ENCODE measurements at places on chromosomes 11 and 22.

GRCh38 chr11:60528934-60529333 is 13.7 kb downstream of the MS4A13 start:
- no peak for DNase-seq

DNA sequence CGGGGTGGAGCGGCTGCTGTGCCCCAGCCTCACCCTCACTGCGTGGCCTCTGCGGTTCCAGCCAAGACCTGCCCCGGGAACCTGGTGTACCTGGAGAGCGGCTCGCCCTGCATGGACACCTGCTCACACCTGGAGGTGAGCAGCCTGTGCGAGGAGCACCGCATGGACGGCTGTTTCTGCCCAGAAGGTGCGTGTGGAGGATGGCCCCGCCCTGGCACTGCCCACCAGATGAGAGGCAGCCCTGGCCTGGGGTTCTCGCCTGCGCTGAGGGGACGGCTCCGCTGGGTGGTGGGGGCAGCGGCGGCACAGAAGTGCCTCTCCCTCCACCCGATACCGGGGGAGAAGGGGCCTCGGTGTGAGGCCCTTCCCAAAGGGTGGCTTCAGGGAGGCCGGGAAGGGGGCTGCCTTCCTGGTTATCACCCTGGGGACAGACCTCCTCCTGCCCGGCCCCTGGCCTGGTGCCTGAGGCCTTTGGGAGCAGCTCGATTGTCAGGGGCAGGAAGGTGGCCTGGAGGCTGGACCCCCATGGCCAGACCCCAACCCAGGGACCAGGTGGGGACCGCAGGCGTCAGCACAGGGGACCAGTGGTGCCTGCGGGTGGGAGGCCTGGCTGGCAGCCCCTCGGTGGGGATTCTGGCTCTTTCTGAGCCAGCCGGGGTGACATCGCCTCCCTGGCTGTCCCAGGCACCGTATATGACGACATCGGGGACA is 7.1 kb downstream of the MUC2 start:
- no peak for DNase-seq

DNA sequence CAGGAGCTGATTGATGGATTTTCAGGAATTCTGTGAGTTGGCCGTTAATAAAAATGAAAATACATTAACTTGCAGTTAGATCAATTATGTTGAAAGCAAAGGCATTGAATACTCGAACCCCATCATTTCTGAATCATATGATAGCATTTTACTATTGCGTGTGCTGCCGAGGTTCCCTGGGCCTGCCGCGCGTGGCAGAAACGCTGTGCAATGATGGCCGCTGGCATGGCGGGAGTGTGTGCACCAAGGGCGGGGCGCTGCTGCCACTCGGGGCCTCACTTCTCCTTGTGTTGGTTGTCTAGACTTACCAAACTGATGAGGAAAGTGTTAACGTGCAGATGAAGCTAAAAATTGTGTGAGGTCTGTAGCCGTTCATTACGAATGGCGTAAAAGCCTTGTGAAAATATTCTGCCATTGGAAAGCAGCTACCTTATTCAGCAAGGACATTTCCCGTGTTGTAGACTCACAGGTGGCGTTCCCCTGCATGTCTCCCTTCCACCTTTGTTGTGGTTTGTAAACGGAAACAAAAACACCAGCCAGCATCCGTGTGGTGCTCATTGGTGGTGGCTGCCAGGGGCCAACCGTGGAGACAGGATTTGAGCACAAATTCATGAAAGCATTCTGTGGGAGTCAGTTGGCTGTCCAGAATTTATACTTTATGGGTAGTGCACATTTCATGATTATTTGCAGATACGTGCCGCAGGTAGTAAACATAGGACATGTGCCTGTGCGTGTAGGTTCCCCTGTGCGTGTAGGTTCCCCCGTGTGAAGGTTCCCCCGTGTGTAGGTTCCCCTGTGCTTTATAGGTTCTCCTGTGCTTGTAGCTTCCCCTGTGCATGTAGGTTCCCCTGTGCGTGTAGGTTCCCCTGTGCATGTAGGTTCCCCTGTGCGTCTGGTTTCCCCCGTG is 5.9 kb upstream of the GRAMD4 start:
- no peak for DNase-seq

GRCh38 chr11:128291007-128291406 is 296.4 kb downstream of the ETS1 start:
- DNase-seq: no peak

DNA sequence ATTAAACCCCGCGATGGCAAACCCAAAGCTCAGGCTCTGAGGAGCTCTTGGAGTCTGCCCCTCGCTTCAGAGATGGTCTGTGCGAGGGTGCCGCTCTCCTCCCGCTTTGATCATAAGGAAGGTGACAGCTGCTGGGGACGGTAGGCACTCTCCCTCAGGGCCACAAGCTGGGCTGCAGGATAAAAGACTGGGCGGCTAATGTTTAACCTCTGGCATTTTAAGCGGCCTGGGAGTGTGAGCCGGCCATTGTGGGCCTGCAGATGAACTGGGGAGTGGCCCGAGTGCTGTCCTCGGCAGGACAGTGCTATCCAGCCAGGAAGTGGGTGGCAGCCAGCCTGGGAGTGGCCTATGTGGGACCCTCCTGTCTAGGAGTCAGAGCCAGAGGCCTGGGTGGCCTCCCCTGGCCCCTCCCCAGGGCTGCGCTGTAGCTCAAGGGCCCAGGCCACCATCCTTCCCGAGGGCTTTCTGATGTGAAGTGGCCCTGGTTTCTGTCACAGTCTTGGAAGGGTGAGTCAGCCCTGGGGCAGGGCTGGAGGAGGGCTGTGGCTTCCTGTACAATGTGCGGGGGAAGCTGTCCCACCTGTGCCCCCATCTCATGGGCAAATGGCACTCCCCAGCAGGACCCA is 58.7 kb upstream of the PRODH start:
- no peak for DNase-seq

DNA sequence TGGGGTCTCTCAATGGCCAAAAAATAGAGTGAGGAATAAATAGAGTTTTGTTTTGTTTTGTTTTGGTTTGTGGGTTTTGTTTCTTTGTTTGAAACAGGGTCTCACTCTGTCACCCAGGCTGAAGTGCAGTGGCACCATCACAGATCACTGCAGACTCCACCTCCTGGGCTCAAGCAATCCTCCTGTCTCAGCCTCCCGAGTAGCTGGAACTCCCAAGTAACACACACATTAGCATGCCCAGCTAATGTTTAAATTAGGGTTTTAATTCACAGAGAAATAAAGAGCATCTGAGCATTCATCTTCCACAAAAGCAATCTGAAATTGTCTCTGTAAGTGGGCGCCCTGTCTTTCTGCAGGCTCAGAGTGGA is 9.2 kb upstream of the IFITM3 start:
- no peak for DNase-seq

DNA sequence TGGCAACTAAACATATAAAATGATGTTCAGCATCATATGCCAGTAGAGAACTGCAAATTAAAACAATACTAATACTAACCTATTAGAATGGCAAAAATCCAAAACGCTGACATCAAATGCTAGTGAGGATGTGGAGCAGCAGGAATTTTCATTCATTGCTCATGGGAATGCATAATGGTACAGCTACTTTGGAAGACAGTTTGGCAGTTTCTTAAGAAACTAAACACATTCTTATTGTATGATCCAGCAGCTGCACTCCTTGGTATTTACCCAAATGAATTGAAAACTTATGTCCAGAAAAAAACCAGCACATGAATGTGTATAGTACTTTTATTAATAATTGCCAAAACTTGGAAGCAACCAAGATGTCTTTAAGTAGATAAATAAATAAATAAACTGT is 258.0 kb downstream of the TENM4 start:
- no peak for DNase-seq

DNA sequence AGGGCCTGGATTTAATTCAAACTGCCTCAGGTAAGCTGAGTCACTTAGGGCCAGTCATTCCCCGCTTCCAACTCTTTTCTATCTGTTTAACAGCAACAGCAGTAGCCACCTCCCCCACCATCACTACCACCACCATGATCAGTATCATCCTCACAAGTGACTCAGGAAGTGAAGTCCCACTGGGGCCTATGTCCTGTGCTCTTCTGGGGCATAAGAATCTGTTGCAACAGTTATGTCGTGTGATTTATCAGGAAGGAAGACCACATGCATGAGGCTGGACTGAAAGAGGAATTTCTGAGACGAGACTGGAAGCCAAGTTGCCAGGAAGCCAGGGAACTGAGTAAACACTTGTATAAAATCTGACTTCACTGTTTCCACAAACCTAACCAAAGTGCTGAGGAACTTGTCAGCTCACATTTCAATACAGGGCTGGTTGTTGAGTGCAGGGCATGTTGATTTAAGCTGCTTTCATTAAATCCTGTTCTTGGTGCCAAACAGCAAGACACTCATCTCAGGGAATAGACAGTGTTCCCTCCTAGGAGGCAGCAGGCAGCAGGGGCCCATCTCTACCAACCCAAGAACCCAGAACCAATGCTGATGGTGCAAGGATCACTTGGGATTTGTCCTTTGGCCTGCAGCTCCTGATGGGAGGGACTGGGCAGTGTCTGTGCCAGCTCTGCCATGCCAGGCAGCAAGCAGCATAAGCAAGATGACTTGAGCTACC is 226.7 kb upstream of the NARS2 start:
- DNase-seq: no peak

DNA sequence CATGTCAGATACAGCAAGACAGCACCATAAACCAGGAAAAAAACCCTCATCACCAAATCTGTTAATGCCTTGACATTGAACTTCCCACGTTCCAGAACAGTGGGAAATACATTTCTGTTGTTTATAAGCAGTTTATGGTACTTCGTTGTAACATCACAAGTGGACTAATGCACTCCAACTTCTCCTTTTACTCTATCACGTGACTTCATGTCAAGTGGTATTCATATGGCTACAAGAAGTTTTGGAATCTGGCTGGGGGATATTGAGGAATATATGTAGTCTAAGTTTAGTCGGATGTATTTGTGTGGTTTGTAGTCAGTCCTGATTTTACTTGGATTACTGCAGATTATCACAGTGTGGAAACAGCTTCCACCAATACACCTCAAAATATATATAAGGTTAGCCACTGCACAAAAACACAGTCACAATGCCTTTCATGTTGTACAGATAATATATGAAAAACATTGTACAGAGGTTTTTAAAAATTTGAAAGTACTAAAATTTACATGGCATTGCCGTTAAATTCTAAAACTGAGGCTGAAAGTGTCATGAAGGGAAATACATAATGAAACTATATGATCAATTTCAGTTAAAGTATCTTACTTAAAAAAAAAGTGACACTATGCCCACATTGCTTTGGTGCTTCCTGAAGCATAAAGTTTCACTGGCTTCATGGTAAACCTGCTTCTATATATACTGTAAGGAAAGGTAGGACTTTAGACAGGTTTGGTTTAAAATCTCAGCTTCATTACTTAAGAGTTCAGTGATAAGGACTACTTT is 134.1 kb downstream of the CASP12 start:
- DNase-seq: no peak

GRCh38 chr22:46289244-46289891 is 7.3 kb upstream of the GTSE1 start:
- DNase-seq: no peak

- no peak for DNase-seq
Measured at GRCh38 chr11:9498457-9499078, 37.8 kb downstream of the ZNF143 start.

DNA sequence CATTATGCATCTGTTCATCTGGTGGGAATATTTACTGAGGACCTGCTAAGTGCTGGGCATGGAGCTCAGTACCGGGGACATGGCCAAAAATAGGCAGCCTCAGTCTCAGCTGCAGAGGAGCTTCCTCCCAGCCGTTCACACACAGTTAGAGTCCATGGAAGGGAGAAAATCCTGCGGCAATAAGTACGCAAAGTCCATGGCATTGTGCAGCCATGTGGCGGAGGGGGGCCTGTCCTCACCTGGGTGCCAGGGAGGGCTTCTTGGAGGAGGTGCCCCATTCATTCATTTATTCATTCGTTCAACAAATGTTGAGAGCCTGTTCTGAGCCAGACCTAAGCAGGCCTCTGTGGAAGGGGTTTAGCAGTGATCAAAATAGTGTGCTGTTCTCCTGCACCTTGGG is 59.3 kb upstream of the ANO1 start:
- DNase-seq: no peak

DNA sequence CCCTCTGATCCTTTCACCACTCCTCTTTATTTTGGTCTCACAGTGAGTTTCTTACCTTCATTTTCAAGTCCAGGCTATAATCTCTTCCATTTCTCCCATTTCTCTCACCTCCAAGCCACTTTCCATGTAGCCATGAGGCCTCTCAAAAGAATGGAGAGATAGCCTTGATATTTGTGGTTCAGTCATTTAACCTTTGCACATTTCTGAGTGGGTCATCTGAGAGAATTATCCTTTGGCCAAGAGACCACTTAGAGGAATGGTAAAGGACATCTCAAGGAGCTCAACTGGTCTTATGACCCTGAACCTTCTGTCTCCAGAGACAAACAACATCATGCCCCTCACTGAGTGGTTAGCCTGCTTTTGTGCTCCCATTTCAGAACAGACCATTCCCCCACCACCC is 121.1 kb downstream of the KIRREL3 start:
- DNase-seq: no peak

Measured in GOT3 (cell line).